ENCODE measurements at places on chromosomes 4 and X. TPM values are rescaled to one million over a fixed set of nuclear protein-coding genes. Genes with fewer than 3 reads are reported as not detected.

FGD1 gene
- 24.7 TPM for total RNA-seq

MAGEA11 gene
- not detected for total RNA-seq

XK gene
- total RNA-seq, result 1.1 TPM

BTK gene
- total RNA-seq, result not detected

DNA sequence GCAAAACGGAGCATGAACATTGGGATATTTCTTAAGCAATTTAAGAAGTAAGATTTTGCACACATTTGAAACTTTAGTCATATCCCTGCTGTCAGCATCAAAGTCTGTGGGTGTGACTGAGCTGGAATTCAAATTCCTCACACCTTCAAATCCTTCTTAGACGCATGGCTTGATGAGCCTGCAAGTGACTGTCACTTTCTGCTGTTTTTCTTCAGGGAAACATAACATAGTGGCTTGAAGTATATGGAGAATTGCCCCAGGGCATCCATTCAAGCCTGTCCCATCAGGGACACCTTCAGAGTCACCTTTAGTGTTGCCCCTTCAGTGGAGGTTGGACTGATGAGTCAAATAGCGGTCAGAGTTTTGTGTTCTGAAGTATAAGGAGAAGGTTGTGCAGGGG lies 17.4 kb downstream of the FHDC1 start:
- no peak for DNase-seq

FREM3 gene
- total RNA-seq, result not detected

PNMA3 gene
- total RNA-seq, result 32.8 TPM

TMEM255A gene
- total RNA-seq, result 0.51 TPM
